ENCODE measurements at places on chromosomes 2 and 18.

- no peak for DNase-seq
Observed at GRCh38 chr18:77896586-77897252, 647.1 kb downstream of the GALR1 start.

DNA sequence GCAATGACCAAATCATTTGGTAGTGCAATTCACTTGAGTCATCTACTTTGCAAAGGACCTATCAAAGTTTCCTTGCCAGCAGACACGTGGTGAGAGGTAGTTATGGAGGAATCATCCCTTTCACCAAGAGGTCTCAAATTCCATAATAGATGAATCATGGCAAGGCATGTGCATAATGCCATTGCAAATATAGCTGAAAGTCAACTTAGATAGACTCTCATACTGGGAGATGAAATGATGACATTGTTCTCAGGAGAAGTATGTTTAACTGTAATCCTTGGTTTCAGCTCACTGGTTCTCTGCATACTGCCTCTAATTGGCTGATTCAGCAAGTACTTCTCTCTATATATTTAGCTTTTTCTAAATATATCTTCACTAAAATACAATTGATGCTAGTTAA, 57.2 kb downstream of the CALCRL start:
- no peak for DNase-seq

- DNase-seq: peak; percentile 81
Observed at GRCh38 chr2:119113489-119113770, 45.1 kb downstream of the C1QL2 start.

GRCh38 chr2:236642125-236642524, 72.5 kb downstream of the ACKR3 start:
- DNase-seq: peak; percentile 91

DNA sequence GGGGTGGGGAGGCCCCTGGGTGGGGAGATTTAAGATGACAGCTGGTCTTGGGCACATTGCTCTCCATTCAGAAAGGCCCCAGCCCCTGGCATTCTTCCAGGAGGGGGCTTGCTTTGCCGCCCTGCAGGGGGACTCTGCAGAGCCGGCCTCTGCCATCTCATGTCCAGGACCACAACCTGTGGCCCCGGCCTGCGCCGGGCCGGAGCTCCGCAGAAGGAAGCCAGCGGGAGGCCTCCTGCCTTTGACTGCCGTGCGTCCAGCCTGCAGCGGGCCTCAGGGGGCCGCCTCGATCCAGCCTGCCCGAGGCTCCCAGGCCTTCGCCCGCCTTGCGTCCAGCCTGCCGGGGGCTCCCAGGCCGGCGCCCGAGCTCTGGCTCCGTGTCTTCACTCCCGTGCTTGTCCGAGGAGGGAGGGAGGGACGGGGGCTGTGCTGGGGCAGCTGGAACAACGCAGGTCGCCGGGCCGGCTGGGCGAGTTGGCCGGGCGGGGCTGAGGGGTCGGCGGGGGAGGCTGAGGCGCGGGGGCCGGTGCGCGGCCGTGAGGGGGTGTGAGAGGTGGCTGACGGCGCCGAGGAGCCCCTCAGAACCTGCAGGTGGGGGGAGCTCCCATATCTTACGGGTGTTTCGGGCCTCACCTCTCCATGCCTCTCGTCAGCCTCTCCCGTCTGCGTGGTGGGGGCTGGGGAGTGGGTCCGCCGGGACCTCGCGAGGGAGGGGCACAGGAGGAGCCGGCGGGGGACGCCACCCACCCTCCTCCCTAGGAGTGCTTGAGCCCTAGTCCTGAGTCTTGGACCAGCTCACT, 20.4 kb downstream of the GPC1 start:
- no peak for DNase-seq

DNA sequence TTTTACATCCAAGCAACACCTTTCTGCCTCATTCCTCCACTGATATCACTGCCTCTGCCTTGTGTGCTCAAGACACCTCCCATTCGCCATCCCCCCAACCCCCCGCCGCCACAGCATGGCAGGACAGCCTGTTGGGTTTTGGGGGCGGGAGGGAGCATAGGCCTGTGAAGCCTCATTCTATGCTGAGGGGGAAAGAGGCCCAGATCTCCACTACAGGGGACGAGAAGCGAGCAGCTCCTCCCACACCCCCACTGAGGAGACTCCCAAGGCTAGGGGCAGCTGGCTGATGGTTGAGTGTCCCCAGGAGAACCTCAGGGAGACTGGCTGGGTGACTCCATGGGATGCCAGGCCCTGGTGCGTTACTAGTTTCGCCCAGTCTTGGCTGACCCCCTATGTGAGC, 214.3 kb upstream of the SIX2 start:
- DNase-seq: peak; percentile 86

- DNase-seq: no peak
Observed at GRCh38 chr2:146992057-146992456, 852.8 kb upstream of the ACVR2A start.

DNA sequence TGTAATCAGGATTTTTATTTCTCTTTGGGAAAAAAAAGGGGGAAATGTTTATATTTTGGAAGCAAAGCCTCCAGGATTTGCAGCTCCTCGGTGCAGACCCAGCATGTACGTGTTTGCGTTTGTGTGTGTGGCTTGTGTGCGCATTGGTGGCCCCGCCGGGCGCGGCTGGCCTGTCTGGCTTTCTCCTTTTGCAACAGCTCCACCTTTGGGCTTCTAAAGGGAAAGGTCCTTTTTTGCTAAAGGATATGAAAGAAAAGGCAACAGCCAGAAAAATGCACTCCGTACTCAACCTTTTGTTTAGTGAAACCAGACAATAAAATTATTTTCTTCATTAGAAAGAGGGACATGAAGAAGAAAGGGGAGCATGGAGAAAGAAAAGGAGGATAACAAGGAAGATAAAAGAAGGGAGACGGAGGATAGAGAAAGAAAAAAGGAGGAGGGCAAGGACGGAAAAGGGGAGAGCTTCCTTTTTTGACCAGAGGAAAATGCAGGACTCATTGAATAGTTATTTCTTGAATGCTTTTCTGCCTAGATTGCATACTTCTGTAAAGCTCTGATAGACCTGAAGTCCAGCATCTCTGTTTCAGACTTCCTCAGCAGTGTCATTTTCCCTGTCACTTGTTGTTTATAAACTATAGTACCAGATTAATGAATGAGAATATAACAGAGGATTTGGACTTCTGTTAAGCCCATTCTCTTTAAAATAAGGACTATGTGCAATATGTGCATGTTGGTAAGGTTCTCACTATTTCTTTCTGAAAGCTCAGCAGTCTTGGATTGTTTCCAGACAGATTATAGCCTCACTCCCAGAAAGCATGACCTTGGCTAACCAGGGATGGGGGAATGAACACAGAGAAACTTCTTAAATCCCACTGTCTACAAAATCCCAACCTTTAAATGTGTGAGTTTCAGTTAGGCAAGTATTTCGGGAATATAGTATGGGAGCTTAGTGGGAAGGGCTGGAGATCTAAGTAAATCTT, 563.1 kb upstream of the PIK3C3 start:
- no peak for DNase-seq

DNA sequence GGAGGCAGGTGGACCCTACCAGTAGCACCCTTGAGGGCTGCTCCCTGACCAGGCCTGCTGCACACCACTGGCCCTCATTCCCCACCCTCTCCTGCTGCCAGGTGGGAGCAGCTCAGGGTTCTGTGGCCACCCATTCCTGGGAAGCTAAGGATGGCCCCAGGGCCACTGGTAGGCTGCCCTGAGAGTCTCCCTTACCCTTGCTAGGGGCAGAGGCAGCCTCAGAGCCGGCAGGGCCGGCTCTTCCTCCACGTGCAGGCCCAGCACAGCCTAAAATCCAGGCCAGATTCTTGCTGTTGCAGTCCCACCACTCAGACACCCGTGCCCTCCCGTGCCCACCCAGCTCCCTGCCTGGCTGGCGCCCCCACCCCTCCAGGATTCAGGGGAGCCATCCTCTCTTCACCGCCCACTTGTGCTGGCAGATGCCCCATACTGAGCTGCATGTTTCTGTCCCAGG, 199.0 kb downstream of the EIPR1 start:
- DNase-seq: no peak

DNA sequence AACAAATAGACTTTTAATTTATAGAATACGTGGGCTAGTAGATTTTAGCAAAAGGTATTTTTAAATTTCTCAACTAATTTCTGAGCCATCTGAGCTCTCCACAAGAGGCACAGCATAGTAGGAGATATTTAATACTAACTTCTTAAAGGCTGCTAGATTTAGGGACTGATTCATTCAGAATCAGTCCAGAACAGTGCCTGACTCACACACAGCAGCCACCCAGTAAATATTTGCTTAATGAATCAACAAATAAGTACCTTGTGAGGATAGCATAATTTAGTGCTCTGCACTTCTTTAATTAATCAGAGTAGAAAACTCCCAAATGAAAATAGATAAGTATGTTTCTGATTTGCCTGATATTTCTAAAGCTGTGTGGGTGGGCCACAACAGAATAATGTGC, 35.6 kb upstream of the SYT4 start:
- DNase-seq: no peak

DNA sequence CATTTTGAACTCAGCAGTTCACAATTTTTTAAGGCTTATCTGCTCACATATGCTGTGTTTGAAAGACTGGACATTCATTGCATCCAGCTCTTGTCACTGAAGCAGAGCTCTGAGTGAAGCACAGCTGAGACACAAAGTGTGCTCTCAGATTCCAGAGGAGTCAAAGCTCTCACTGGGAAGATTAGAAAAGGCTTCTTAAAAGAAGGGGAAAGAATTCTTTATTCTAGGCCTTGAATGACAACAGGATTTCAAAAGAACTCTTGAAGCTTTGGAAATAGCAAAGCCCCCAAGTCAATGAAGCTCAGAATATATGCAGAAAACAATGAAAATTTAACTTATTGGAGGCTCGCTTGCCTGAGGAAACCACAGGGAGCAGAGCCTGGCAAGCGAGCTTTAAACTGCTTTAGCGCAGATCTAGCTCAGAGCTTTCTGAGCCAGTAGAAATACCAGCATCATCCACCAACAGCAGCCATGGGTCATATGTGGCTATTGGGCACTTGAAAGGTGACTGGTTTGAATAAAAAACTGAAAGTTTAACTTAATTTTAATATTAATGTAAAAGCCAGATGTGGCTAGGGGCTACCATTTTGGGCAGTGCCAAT, 369.7 kb downstream of the OSR1 start:
- no peak for DNase-seq

- DNase-seq: no peak
Observed at GRCh38 chr18:50446629-50447028, 71.8 kb downstream of the SKA1 start.

DNA sequence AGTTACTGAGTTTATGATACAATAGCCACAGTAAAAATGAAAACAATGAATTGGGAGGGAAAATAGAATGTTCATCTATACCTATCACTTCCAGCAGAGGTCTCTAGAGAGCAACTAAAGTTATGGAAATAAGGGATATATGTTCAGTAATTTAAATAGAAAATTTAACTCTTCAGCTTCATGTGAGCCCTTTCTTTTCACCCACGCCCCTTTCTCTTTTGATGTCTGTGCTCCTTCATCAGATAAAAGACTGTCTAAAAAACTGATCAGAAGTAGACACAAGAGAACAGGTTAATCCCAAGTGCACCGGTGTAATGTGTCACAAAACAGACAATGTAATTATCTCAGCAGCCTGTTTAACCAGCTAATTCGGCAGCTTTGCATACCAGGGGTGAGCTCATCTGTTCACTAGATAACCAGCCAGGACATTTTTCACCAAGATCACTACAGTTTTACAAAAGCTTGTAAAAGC, 238.5 kb upstream of the ERBB4 start:
- DNase-seq: no peak

GRCh38 chr18:2627821-2628276, 27.7 kb upstream of the SMCHD1 start:
- no peak for DNase-seq

GRCh38 chr18:22504251-22505030, 86.7 kb upstream of the CTAGE1 start:
- DNase-seq: no peak

DNA sequence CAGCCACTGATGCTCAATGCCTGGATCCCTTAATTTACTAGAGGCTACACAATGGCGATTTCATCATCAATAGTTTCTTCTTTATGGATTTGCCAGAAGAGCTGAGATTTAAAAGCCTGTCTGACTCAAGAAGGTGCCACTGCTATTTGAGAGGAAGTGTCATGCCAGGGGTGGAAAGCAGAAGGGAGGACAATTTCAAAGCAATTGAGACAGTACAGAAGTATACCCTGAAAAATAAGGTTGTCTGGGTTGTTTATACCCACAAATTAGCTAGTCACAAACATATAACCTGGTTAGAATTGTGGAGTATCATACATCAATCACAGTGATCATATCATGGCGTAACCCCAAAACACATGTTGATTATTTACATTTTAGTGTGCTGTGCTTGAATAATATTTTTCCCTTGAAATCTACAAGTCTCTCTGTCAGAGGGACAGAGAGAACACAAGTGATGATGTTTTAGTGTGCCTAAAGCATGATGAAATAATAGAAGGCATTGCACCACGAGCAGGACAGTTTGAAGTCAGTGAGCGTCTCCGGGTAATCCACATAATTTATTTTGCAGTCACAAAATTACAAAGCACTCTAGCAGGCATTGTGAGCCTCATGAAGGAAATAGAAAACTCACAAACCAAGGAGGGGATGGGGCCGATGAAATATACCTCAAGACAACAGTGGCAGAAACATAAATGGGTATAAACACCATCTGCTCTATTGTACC, 312.2 kb upstream of the SPRED2 start:
- no peak for DNase-seq

- no peak for DNase-seq
Observed at GRCh38 chr2:9791711-9792110, 51.6 kb upstream of the TAF1B start.

DNA sequence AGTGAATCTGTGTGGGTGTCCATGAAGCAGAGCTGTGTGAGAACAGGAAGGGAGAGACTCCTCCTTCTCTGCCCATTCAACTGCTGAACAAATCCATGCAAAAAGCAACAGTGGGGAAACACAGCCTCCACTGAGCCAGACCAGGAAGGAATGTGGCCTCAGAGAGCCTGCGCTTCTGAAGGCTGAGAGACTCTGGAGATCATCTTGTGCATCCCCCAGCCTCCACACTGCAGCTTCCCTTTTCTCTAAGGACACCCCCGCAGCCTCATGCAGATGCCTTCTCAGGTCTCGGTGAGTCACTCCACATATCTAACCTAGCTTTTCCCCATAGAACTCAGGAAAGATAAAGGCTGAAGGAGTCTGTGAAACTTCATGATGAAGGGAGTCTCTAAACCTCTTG, 402.9 kb downstream of the TNS1 start:
- peak; percentile 83 for DNase-seq

DNA sequence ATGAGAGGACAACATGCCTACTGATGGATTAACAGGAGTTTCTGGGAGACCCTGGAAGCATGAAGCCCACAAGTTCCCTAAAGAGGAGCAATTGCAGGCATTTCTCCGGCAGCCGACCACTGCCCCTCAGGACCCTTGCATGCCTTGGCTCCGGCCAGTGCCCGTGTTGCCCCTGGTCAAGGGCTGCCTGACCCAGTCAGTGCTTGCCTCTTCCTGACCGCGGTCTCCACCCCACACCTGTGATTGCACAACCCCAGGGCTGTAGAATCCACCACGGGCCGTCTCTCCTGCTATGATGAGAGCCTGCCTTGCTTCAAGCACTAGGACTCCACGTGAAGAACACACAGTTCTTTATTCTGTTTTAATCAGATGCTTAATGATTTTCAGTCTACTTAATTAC, 127.5 kb downstream of the GLI2 start:
- DNase-seq: no peak
